ENCODE measurements at places on chromosomes 3 and 15.

GRCh38 chr3:119630128-119630879 is 30.1 kb downstream of the POPDC2 start:
- DNase-seq: no peak

GRCh38 chr15:47857776-47858167 is 140.5 kb downstream of the SEMA6D start:
- DNase-seq: no peak

GRCh38 chr3:60514866-60515265 is 736.4 kb downstream of the FHIT start:
- DNase-seq: no peak

GRCh38 chr3:100113723-100114412 is 433 bp downstream of the FILIP1L start:
- DNase-seq: no peak

GRCh38 chr3:52896613-52897012 is 735 bp downstream of the STIMATE start:
- DNase-seq: no peak

- no peak for DNase-seq
Observed at GRCh38 chr15:97849183-97849582, 111.3 kb upstream of the ARRDC4 start.

DNA sequence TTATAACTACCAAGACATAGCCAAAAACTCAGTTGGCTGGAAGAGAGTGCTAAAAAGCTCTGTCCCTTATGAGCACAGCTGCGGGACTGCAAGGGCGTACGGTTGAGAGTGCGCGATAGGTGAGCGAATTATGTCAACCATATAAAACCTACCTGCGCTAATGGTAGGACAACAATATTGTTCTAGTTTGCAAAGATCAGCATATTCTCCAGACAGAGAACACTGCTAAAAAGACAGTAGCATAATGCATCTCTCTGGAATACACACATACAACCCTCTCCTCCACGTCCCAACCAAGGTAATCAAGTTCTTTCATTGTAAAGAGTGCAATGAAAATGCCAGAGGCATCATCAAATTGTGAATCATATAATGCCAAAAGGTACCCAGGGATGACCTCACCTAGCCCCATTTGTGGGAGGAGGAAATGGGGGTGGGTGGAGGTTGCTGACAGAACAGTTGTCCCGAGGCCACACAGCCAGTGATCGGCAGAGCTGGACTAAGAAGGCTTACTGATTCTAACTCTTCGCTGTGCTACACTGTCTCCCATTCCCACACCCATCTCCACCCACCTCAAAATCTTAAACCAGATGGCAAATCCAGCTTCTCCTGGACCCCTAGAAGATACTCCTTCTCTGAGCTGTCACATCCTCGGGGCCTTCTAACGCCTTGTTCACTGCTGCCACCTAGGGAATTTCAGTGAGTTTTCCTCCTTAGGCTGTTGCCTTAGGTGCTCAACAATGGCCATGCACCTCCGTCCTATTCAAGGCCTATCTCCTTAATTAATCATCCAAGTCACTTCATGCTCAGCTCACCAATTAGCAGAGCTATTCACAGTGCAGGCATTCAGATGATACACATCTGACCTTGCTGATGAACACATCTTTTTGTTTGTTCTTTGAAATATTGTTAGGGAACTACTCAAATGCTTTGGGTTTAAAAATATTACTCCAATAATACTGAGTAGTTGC is 60.7 kb downstream of the RPL22L1 start:
- no peak for DNase-seq

DNA sequence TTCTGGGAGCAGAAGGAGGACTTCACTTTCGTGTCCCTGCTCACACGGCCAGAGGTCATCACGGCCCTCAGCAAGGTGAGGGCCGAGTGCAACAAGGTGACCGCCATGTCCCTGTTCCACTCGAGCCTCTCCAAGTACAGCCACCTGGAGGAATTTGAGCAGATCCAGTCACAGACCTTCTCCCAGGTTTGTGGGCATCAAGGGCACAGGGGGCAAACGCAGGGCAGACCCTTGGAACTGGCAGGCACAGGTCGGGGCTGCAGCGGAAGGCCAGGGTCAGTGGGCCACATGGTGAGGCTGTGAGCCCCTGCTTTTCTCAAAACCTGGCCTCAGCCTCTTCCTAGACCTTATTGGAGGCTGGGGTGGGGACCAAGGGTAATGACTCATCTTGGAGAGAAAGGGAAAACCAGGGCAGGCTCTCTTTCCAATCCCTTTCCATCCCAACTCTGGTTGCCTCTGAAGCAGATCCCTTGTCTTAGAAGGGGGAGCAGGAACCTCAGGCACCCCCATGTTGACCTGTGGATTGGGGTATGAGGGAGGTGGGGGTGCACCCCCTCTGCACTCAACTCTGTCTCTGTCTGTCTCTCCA is 29.5 kb downstream of the DNAH1 start:
- DNase-seq: no peak

- DNase-seq: no peak
Observed at GRCh38 chr3:184717399-184717983, 5.6 kb upstream of the MAGEF1 start.

DNA sequence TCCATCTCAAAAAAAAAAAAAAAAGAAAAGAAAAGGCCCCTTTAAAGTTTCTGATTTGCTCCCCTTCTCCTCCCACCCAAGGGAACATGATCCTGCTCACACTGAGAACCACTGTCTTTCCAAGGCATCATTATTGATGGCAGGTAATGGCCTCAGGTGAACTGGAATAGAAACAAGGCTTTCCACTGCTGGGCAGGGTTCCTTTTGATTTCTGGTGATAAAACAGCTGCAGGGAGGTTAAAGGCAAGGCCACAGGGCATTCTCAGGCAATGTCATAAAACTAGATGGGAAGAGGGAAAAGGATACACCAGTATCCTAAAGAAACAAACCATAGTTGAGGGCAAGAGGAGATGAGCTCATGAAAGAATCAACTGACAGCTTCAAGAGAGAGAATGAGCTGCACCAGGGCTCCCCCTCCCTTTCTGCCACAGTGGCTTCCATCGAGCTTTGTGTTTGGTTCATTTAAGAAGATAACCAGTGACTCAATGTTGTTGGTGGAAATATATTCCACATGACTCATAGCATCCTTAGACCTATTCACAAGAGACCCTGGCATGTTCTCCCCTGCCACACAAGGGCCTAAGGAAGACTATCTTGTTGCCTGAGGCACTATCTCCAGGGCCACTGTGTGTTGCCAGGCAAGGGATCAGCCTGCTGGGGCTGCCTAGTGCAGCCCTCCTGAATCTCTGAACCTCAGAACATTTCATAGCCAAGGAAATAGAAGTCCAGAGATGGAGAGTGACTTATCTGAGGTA is 86.4 kb downstream of the WDR76 start:
- DNase-seq: no peak

DNA sequence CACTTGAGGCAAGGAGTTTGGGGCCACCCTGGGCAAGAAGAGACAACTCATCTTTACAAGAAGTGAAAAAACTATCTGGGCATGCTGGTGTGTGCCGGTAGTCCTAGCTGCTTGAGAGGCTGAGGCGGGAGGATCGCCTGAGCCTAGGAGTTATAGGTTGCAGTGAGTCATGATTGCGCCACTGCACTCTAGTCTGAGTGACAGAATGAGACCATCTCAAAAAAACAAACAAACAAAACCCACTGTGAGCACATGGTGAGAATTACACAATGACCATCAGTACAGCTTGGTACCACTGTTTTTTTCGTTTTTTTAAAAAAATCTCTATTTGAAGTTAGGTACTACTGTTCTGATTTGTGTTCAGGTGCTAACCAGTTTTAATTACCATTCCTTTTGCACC is 13.6 kb downstream of the VPS39 start:
- no peak for DNase-seq

GRCh38 chr3:129665024-129665768 is 58.7 kb upstream of the PLXND1 start:
- DNase-seq: no peak

GRCh38 chr3:89375451-89375850 is 268.0 kb downstream of the EPHA3 start:
- no peak for DNase-seq

- no peak for DNase-seq
Observed at GRCh38 chr3:123411340-123412040, 37.4 kb downstream of the ADCY5 start.

- no peak for DNase-seq
Observed at GRCh38 chr15:97087006-97087741, 756.7 kb downstream of the NR2F2 start.

DNA sequence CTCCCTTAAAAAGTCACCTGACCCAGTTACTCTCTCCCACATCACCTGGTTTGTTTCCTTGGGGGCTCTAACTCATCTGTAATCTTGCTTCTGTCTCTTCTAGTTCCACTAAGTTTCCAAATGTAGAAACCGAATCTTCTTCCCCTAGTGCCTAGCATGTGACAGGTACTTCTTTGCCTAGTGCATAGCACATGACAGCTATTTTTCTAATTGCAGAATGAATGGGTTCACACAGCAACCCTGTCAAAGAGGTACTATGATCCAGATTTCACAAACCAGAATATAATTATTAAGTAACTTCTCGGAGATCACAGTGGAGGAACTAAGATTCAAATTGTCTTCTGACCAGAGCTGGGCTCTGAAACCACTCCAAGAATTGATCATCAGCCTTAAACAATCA is 7.4 kb downstream of the DPH3 start:
- no peak for DNase-seq

DNA sequence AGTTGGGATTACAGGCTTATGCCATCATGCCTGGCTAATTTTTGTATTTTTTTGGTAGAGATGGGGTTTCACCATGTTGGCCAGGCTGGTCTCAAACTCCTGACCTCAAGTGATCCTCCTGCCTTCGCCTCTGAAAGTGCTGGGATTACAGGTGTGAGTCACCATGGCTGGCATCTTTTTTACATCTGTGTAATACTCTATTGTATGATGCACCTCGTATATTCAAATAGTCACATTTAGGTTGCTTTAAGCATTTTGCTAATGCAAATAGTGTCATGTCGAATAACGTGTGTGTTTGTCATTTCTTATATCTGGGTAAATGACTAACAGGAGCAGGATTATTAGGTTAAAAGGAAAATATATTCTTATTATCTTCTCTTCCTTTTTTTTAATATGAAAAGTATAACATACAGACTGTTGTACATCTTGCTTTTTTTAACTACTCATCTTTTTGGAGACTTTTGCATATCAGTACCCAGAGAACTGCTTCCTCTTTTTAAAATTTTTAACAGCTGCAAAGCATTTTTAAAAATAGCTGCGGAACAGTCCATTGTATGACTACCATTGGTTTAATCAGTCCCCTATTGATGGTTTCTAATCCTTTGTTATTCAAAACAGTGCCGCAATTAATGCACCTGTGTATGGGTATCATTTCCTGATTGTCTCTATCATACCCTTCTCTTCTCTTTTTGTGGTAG is 13.4 kb downstream of the SCAMP5 start:
- DNase-seq: no peak

GRCh38 chr3:134655706-134656105 is 4.9 kb upstream of the KY start:
- no peak for DNase-seq

DNA sequence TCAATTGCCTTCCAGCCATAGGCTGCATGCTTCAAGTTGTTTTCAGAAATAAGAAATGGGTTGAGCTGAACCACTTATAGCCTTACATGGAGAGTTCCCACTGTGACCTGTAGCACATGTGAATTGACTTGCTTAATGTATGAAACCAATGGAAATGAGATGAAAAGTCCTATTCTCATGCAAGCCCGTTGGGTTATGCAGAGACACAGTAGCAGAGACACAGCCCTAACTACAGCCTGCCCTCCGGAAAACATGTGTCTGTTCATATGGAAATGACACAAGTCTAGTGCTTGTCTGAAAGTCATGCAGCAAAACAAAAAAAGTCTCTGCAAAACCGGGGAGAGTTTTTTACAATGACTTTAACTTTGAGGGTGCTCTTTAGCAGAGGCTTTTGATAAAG is 14.5 kb downstream of the HIGD2B start:
- no peak for DNase-seq

DNA sequence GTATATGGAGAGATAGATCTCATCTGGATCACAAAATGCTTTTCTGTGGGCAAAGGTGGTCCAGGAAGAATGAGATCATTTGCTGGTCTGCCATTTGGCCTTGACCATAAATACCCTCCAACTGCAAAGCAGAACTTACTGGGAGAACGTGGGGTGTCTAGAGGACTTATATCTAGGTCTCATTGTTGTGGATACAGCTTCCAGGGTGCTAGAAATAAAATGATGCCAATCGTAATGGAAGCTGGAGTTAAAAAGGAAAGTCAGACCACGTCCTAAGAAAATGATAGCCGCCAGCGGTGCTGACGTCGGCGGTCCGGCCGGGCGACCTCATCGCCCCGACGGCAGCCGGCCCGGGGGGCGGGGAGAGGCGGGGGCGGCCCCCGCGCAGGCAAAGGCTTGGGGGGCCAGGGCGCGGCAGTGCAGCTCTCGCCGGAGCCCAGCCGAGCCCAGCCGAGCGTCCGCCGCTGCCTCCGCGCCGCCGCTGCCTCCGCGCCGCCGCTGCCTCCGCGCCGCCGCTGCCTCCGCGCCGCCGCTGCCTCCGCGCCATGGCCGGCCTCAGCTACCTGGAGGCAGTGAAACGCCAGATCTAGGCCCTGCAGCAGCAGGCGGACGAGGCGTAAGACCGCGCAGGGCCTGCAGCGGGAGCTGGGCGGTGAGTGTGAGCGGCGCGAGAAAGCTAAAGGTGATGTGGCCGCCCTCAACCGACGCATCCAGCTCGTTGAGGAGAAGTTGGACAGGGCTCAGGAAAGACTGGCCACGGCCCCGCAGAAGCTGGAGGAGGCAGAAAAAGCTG is 89.5 kb downstream of the EOMES start:
- no peak for DNase-seq

GRCh38 chr3:190424478-190425439 is 24.9 kb downstream of the TMEM207 start:
- no peak for DNase-seq

GRCh38 chr3:67517781-67518180 is 136.6 kb downstream of the SUCLG2 start:
- DNase-seq: no peak
